ENCODE measurements at places on chromosomes 3 and 15.

DNA sequence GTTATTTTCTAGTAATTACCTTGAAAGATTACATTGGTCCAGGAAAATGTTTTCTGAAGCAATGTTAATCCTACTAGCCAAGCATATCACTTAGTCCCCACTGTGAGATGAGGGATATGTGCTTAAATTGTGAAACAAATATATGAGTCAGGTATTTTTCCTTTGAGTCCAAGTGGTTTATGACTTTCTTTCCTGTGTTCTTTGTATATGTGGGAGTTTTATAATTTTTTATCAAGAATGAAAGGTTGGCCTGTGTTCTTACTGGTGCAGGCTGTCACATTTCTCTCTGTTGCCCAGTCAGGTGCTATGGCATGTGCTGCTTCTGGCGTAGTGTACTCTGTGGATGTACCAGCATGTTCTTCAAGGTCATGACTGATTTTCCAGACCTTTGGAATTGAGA lies 147.4 kb downstream of the CMSS1 start:
- DNase-seq = peak; percentile 66

DNA sequence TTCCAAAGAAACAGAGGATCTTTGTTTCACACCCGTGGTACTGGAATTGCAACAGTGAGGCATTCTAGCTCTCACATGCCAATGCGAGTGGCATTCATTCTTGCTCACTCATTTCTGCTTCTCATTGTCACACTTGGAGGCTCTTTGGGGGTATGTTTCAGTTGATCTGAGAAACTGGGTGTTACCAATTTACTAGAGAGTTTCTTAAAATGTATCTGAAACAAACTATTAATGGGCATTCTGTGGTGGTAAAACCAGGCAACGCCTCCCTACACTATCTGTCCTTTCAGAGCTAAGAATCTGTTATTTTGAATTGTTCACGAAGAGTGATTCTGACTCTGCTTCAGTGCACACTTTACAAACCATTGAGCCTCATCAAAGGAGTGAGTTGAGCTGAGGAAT lies 140.6 kb upstream of the BHLHE40 start:
- no peak for DNase-seq

- no peak for DNase-seq
Measured at GRCh38 chr3:100517276-100517675, 24.9 kb downstream of the TMEM45A start.

DNA sequence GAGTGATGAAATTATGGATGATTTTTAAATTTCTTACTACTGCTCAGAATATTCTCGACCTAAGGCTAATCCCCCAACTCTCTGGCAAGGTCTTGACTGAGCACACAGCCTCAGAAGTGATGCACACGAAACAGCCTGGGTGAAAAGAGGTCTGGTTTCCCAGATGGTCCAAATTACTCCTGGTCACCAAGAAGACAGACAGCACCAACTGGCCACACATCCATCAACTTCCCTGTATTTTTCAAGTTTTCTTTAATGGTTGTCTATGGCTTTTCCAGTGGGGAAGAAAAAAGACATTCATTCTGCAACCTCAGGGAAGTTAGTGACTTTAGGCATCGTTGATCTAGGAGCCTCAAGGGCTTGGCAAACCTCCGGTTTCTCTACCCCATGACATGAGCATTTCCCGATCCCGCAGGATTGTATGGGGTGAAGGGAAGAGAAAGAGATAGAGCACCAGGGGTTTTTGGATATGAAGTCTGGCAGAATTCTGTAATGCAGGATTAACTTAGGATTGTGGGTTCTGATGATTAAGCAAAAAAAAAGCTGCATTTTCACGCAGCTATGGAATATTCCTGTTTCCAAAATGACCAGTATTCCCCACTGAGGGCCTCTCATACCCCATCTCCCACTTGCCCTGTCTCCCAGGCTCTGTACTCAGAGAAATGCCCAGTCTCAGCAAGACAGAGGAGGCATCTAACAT lies 62.2 kb downstream of the UMPS start:
- peak; percentile 47 for DNase-seq

GRCh38 chr15:32715276-32715675 lies 2.5 kb upstream of the GREM1 start:
- DNase-seq = peak; percentile 85

- DNase-seq = peak; percentile 58
Measured at GRCh38 chr15:65824941-65825544, 33.0 kb upstream of the DENND4A start.

DNA sequence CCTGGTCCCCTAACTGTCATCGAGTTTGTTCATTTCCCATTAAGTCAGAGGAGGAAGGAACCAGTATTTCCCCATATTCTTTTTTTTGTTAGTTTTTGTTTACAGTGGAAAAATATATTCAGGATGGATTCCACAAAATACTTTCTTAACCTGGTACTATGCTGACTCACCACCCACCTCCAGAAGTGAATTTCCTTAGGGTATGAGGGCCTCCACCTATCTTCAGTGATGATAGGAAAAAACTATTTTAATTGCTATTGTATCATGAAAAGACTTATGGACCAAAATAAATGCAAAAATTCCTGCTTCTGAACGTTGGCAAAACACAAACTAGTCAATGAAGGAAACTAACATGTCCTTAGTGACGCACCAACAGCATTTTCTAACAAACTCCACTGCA lies 64.2 kb upstream of the FOXP1 start:
- peak; percentile 14 for DNase-seq

GRCh38 chr3:73493543-73494308 lies 131.0 kb downstream of the PDZRN3 start:
- DNase-seq = peak; percentile 91

DNA sequence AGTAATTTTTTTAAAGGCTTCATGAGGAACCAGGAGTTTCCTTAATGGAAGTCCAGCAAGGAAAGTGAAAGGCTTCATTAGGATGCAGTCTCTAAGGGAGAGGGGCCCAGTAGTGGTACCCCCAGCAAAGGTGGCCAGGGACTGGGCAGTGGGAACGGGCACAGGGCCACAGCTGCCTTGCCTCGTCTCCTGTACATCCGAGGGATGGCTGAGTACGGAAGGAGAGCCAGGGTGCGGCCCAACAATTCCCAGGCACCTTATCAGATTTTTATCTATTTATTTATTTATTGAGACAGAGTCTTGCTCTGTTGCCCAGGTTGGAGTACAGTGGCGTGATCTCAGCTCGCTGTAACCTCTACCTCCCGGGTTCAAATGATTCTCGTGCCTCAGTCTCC lies 14.5 kb downstream of the SEMA3G start:
- no peak for DNase-seq

DNA sequence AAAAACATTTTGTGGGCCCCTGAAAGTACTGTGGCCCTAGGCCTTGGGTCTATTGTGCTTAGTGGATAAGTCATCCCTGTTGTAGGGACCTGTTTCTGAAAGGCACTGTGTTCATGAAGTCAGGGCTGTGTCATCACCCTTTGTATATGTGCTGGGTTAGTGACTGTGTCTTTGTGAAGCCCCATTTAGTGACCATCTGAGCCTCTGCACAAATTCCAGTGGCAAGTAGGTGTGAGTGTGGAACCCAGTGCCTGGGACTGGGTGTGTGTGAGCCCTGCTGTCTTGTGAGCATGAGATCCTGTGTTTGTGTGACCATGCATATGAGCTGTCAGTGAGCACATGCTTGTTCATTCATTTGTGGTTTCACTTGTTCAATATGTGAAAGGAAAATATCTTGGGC lies 1.2 kb upstream of the HYAL1 start:
- DNase-seq = peak; percentile 39

GRCh38 chr3:124764746-124765145 lies 34.5 kb downstream of the UMPS start:
- DNase-seq = no peak

DNA sequence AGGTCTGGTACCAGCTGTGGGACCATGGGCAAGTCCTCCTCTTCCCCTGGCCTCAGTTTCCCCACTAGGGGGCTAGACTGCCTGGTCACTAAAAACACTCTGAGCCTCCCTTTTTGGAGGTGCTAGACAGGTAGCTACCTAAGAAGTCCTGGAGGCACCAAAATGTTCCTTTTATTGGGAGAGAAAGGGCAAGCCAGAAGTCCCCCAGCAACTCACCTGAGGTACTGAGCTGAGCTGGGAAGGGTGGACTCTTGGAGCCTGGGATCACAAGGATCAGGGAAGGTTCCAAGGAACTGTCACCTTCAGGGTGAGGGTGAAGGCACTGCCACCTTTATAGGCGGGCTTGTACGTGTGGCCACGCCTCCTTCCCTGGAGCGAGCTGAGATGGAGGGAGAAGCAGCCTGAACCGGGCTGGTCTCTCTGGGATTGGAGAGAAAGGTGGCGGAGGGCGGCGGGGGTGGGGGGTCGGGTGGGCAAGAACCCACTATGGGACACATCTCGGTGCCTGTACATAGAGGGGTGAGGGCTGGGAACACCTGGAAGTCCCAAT lies at the start of gene CYP1A1:
CYP1A1 (minus strand) TSS at position 304 of the 550 bp plus-strand sequence. CDS start 2,431 bp downstream, outside the sequence.
- peak; percentile 4 for DNase-seq

GRCh38 chr15:42736178-42736792 lies 643 bp downstream of the CDAN1 start:
- DNase-seq = peak; percentile 7

DNA sequence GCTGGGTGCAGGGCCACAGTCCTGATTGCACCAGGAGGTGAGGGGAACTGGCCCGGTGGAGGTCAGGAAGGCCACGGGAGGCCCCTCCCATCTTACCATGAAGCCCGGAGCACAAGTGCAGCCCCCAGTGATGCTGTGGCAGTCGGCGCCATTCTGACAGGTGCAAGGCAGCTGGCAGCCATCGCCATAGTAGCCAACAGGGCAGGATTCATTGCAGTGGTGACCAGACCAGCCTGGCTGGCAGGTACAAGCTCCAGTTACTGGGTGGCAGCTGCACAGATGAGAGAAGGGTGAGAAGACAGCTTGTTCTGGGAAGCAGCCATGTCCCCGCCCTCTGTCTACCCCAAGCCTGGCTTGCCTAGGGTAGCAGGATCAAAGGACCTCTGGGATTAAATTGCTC lies 88.2 kb downstream of the RAB11A start:
- DNase-seq = no peak

- no peak for DNase-seq
Measured at GRCh38 chr15:91142106-91142744, 42.2 kb downstream of the SV2B start.

DNA sequence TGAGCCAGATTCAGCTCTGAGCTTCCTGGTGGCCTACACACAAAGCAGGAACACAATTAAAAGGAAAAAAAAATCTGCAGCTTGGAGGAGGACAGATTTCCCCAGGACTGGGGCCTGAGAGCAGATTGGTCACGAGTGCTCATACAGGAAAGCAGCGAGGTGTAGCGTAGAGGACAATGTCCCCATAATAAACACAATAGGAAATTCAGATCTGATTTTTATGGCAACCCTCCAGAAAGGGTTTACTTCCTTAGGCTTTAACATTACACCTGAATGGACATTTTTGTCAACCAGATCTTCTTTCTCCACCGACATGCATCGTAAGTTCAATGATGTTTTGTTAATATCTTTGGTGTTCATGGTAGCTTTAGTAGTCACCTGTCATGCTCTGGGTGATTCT lies 23.3 kb downstream of the SLC6A20 start:
- DNase-seq = no peak

- DNase-seq = peak; percentile 72
Measured at GRCh38 chr15:44033894-44034293, 161.2 kb downstream of the FRMD5 start.

DNA sequence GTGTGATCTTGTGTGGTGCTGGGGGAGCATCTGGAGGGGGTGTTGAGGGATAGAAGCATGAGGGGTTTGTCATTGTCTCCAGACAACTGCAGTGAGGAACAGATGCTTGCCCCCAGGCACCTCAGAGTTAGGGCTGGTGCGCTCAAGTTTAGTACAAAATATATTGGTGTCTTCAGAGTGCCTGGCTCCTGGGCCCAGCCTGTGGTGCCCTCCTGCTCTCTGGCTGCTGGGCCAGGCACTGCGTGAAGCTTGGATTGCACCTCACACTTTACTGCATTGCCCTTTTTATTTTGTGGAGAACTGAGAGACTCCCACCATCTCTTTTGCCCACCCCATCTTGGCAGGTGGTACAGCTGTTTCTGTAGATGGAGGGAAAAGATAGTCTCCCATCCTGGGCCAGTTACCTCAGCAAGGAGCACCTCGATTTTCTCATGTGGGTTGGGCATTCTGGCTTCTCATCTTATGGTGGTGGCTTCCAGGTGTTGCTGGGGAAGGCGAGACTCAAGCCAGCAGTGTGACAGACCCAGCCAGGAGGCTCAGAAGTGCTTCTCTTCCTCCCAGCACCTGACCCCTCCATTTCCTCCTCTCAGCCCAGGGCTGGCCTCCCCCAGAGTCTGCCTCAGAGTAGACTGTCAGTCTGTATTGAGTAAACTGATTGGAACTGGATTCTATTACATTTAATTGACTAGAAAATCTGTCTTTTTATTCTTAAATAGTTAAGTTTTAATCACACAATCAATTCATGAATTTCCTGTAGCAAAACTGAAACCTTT lies 140.5 kb downstream of the DNAJB8 start:
- DNase-seq = no peak

DNA sequence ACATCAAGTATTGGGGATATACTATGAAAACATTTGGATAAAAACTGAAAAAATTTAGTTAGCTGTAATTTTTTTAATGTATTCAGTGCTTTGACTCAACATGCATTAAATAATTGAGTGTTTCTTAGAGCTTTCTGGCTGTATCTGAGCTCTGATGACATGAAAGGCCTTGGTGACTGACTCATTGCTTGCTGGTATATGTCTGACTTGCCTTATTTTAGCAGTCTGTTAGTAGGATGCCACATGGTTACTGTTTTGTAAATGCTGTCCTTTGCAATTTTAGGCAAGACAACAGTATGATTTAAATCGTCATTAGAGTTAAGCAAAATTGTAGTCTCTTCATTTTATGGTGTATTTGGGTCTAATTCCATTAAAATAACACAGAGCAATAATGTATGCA lies 199.2 kb downstream of the GHSR start:
- DNase-seq = peak; percentile 76

GRCh38 chr3:16512435-16513140 lies 911 bp downstream of the RFTN1 start:
- DNase-seq = peak; percentile 26

GRCh38 chr15:84727429-84727828 lies 11.5 kb upstream of the SEC11A start:
- DNase-seq = peak; percentile 88

DNA sequence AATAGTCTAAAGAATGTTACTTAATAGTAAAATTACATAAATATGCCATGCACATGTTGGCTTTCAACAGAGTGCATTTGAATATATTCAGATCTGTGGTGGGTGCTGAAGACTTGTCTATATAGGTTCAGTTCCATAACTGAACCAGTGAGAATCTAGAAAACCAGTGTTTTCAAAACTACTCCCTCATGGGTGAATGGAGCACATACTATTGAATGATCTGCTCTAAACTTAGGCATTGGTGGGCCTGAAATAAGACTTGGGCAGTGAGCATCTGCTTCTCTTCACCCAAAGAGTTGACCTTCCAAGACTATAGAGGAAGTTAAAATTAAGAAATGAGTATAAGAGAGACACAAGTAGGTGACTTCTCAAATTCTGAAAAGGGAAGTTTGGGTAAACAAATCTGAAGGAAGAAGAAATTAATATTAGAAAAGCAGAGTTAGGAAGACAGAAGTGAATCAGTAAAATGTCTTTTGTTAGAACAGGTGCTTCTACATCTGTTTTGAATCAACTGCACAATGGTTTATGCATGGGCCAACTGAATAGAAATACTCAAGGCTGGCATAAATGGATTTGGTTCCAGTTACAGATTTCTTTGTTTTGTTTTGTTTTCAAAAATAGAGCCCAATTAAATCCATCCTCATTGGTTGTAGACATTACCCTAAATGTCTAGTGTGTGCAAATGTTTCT lies 19.3 kb downstream of the ALCAM start:
- DNase-seq = no peak

- peak; percentile 73 for DNase-seq
Measured at GRCh38 chr3:179768080-179768479, 115.2 kb downstream of the USP13 start.
